ENCODE measurements at places on chromosomes 6 and 20. TPM values are rescaled to one million over a fixed set of nuclear protein-coding genes. Genes with fewer than 3 reads are reported as not detected.

GRCh38 chr6:169344750-169345065, 91.1 kb upstream of the THBS2 start:
- no peak overlapping the region for H3K4me3 ChIP-seq
- H3K36me3 ChIP-seq: no peaks in the 10 kb centered on the region
- H3K4me1 ChIP-seq: no peaks in the 10 kb centered on the region
- H3K27ac ChIP-seq: no peak overlapping the region
- H3K27me3 ChIP-seq: no peaks in the 10 kb centered on the region

DNA sequence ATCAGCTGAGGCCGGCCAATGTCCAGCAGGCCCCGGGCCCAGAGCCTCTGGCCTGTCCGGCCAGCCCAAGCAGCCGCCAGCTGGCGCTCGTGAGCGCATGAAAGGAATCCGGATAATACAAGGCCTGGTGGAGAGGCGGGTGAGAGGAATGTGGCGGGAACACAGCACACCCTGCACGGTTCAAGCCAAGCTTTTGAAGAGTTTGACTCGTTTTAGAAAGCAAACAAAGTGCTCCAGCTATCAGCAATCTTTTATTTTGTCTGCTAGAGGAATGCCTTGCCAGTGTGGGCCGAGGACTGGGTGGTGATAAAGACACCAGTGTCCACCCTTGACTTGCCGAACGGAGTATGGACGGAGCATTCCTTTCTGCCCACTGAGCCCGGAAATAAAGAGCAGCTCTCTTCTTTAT, 9.3 kb upstream of the NEDD9 start:
- H3K27ac ChIP-seq: no peak overlapping the region
- no peak overlapping the region for H3K4me3 ChIP-seq
- H3K4me1 ChIP-seq: peaks cover 14% of the 10 kb centered on the region
- no peaks in the 10 kb centered on the region for H3K27me3 ChIP-seq
- H3K36me3 ChIP-seq: peaks cover 48% of the 10 kb centered on the region
- DNase-seq: no peak

The EFCAB8 gene
- 0.77 TPM for total RNA-seq

The CPNE5 gene
- total RNA-seq: 1.3 TPM

All from activated naive CD8-positive, alpha-beta T cell treated with anti-CD3 and anti-CD28 coated beads, Interleukin-2, amount 10 ng/mL, durations not matched to agents 7 days and 5 days (primary cell).